ENCODE measurements at places on chromosomes 6 and 20.

DNA sequence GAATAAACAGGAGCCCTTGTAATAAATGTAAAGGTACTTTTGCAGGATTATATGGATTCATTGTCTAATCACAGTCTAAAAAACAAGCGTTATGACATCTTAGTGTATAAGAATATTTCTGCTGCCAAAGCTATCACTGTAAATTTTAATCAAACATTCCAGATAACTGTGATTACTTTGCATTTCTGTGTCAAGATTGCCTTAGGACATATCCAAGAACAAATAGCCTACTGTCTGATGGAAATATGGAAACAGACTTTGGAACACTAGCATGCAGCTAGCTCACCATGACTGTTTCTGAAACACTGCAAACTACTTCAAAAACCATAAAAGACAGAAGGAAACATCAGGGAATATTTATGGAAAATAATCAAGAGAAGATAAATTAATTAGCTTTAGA lies 248.7 kb upstream of the ASCC3 start:
- DNase-seq: no peak

DNA sequence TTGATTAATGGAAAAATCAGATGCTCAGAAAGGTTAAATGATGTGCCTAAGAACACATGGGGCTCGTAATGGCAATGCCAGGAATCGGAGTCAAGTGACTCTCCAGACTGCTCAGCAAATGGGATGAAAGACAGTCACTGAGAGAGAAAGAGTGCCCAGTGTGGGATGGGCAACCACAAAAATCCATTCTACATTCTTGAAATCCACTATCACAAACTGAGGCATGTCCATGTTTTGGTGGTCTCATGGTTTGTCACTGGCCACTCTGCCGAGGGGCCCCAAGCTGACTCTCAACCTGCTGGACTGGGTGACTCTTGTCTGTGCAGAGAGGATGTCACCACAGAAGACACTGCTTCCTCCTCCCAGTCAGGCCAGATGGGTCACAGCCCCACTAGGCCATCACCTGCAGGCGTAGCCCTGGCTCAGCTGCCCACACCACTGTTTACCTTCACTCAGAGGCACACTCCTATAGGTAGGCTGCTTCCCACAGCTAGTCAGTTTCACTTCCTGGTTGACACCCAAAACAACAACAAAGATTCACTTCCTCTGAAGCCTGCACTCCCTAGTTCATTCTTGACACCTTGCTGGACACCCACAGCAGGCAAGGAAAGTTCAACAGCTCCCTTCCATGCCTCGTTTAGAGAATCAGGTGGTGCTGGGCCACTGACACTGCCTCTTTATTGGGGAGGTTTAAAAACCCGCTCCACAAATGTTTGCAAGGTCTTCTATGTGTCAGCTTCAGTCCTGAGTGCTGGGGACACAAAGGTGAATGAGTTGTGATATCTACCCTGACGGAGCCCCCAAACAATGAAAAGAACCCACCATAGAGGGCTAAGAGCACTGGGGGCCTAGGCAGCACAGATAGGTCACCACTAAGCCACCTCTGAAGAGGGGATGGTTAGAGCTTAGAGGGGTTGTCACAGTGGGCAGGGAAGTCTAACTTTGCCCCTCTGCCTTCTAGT lies 21.7 kb downstream of the MAP1LC3A start:
- DNase-seq: no peak

DNA sequence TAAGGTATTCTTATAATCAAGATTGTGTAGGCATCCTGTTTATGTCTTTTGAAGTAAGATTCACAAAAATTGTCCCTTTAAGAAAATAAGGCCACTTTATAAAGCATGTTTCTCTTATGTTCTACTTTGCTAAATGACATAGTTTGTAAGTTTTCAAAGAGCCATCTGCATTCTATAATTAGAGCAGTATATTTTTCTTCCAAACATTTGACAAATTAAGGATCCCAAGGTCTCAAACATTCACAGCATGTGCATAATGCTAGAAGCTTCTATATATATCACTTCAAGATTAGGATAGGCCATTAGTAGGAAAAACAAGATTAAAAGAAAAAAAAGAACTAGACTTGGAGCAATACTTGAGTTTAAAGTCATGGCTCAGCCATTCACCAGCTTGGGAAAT lies 55.9 kb upstream of the DOK5 start:
- DNase-seq: no peak

GRCh38 chr6:100138346-100139022 lies 144.5 kb upstream of the MCHR2 start:
- DNase-seq: no peak

- no peak for DNase-seq
Measured at GRCh38 chr20:1901704-1902103, 6.5 kb downstream of the SIRPA start.

GRCh38 chr20:33993576-33994221 lies at the start of gene RALY:
TSS of gene RALY (plus strand) at chr20:33993911. CDS start at chr20:34072075, 78,164 bp downstream.
- peak; percentile 99 for DNase-seq

DNA sequence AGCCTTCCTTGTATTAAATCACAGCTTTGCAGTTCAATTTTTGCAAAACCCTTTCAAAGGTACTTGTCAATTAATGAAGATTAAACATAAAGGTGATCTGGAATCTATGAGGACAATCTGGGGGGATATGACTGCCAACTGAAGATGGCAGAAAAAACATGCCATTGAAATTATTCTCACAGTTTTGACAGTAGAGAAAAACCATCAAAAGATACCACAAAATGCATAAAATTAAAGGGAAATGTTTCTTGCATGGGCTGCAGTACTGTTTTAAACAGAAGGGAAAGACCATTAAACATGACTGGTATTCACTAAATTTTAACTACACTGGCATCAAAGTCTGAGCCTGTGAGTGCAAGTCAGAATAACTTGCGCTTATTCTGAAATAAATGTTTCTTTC lies 194.2 kb downstream of the ATXN1 start:
- no peak for DNase-seq

DNA sequence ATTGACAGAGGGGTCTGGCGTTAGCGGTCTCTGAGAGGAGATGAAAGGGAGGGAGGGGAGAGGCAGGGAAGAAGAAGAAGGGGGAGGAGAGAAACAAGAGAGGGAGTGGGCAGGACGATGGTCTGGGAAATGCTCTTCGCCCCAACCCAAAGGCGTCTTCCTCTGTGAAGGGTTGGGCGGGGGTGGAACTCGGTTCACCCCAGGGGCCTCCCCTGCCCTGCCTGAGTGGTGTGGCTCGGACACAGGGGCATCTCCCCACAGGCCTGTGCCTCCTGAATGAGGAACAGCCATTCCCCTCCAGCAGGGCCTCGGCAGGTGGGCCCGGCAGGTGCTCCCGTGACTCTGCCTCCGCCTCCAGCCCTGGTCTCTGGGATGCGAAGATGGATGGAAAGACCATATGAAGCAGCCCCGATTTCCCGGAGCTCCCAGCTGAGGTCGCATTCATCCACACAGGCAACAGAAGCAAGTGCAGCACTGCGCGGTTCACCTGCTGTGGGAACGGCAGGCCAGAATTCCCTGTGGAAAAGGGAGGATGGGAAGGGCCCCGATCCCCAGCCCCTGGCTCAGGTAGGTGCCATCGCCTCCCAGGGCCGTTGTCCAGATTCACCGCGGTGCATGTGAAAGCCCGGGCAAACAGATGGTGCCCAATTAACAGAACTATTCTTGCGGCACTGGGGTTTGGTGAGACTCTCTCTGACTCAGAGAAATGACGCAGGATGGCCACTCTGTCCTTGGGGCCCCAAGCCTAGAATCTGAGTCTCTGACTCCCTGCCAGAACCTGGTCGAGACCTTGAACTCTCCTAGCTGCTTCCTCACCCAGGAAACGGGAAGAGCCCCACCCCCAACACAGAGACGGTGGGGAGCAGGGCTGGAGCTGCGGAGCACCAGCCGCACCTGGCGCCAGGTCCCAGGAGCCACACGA lies 29.4 kb upstream of the RPS6KA2 start:
- DNase-seq: no peak

Measured in heart right ventricle (tissue), 16 donors.